ENCODE measurements at places on chromosomes 12 and 14.

DNA sequence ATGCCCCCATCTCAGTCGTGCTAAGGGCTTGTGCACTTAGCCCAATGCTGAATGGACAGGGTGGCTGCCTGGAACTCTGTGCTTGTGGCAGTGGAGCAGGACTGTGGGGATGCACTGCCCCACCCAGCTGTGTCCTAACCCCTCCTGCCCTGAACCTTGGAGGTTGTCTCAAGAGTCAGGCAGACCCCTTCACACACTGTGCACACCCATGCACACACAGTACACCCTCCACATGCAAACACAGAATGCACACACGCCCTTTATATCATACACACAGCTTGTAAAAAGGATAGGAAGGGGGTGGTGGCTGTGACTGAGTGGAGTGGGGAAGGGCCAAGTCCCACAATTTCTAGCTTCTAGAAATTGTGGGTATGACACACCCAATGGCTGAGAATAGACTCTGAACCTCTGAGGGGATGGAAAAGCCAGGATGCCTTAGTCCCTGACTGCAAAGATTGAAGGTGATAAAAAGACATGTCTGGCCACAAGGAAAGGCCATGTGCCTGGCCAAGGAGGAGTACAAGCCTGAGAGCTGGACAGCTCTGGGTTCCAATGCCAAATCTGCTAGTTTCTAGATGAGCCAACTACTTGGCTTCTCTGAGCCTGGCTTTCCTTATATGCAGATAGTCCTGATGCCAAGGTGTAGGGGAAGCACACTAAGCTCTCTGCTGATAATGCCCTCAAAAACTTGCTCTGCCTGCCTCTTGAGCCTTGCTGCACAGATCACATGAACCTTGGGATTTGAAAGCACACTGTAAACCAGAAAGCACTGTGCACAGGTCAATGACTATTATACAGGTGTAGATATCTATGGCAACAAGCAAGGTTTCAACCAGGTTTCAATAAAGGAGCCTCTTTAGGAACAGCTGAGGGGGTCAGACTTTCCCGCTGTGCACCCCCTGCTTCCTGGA lies 8.4 kb downstream of the KRT8 start:
- H3K4me3 ChIP-seq, result no peak overlapping the region
- no peaks in the 10 kb centered on the region for H3K27me3 ChIP-seq
- H3K36me3 ChIP-seq, result no peaks in the 10 kb centered on the region
- H3K27ac ChIP-seq, result peak overlapping the region; percentile 35

DNA sequence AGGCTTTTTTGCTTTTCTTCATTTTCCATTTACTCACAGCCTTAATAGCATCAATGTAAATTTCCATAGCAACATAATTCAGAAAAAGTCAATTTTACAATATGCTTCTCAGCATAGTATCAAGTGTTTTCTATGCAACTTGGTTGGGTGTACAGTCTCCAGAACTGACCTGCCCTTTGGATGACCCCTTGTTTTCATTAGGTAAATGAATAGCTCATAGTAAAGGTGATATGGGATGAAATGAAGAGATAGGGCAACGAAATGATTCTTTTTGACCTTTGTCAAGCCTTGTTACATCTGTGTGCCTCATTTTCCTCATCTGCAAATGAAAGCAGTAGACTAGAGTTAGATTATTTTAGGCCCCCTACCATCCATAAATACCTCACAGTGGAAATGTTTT lies 1081.0 kb downstream of the TMTC2 start:
- H3K27me3 ChIP-seq, result no peaks in the 10 kb centered on the region
- no peaks in the 10 kb centered on the region for H3K4me1 ChIP-seq
- DNase-seq, result no peak
- H3K27ac ChIP-seq, result no peak overlapping the region
- H3K4me3 ChIP-seq, result no peak overlapping the region

DNA sequence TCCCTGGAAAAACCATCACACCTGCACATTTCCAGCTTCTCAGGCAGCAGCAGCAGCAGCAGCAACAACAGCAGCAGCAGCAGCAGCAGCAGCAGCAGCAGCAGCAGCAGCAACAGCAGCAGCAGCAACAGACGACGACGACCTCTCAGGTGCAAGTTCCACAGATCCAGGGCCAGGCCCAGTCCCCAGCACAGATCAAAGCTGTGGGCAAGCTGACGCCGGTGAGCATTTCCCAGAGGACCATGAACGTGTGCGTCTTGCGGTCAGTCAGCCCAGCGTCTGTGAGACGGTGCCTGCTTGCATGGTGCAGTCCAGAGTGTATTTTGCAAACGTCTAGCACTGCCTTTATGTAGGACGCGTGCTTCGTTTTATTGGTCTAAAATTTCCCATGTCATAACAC lies 81.6 kb downstream of the DDX51 start:
- peaks cover 12% of the 10 kb centered on the region for H3K36me3 ChIP-seq
- H3K27me3 ChIP-seq, result no peaks in the 10 kb centered on the region
- H3K27ac ChIP-seq, result no peak overlapping the region
- peaks cover 15% of the 10 kb centered on the region for H3K4me1 ChIP-seq
- no peak overlapping the region for H3K4me3 ChIP-seq
- DNase-seq, result no peak

- H3K36me3 ChIP-seq, result peaks cover 23% of the 10 kb centered on the region
- H3K4me1 ChIP-seq, result no peaks in the 10 kb centered on the region
- DNase-seq, result no peak
- H3K4me3 ChIP-seq, result no peak overlapping the region
- no peaks in the 10 kb centered on the region for H3K27me3 ChIP-seq
Measured at GRCh38 chr12:50732591-50732990, 31.3 kb upstream of the ATF1 start.

Measured in neural crest cell (in vitro differentiated cells).